ENCODE measurements at places on chromosomes 5 and 9. TPM values are rescaled to one million over a fixed set of nuclear protein-coding genes. Genes with fewer than 3 reads are reported as not detected.

The ELAVL2 gene
- 311 TPM for total RNA-seq

The NUDT2 gene
- 15.5 TPM for total RNA-seq

The DNAH5 gene
- 3.7 TPM for total RNA-seq

The LTC4S gene
- 1.6 TPM for total RNA-seq

The IFNK gene
- total RNA-seq, result not detected

The PARP8 gene
- total RNA-seq, result 48.5 TPM

The FAM221B gene
- not detected for total RNA-seq

The TJP2 gene
- total RNA-seq, result 5.7 TPM

The GFI1B gene
- 0.41 TPM for total RNA-seq

The SIL1 gene
- 9.4 TPM for total RNA-seq

The ROPN1L gene
- 1.2 TPM for total RNA-seq

The POLR3G gene
- total RNA-seq, result 3.3 TPM

The RPL37 gene
- 1,378 TPM for total RNA-seq
